ENCODE measurements at places on chromosomes 7 and 10.

DNA sequence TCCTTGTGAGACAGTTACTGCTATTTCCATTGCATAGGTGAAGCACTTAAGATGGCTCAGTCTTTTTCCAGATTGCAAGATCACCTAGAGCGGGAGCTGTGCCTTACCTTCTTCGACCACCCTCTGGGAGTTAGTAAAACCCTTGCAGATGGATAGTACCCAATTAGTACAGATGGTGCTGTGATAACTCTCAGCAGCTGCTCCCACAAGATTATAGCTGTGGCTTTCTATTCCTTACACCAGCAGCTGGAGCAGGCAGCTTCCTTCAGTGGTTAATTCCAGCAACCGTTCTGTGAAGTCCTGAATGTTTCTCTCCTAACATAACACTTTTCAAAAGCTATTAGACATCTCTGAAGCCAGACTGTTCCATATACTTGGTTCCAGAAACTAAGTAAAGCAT lies 796.8 kb downstream of the XPNPEP1 start:
- DNase-seq: no peak

DNA sequence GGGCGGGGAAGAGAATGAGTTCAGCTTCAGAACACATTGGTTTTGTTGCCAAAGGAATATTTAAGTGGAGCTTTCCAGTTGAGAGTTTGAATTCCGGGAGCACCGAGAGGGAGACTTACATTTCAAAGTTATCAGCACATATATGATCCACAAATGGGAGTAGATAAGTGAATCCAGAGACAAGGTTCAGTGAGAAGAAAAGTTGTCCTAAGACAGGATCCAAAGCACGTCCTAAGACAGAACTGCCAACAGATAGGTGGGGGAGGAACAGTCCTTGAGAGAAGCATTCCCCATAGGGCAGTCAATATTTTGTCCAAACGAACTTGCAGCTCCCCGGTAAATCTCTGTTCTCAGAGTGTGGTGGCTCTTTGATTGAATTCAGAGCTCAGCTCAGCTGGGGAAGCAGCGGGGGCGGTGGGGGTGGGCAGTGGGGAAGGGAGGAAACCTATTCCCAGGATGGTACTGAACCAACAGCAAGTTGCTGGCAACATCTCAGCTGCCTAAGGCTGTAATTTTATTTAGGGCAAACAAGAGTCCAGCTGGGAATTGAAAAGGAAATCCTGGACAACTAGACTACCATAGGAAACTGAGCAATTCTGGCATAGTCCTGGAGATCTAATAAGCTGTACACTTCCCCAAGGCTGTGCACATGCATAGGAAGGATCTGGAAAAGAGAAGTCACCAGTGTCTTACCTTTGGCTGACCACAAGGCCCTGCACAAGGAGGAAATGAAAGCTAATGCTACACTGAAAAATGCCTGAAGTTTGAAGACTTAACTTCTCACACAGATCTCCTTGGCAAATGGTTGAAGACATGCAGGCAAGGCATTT lies 94.2 kb upstream of the CXCL12 start:
- no peak for DNase-seq

DNA sequence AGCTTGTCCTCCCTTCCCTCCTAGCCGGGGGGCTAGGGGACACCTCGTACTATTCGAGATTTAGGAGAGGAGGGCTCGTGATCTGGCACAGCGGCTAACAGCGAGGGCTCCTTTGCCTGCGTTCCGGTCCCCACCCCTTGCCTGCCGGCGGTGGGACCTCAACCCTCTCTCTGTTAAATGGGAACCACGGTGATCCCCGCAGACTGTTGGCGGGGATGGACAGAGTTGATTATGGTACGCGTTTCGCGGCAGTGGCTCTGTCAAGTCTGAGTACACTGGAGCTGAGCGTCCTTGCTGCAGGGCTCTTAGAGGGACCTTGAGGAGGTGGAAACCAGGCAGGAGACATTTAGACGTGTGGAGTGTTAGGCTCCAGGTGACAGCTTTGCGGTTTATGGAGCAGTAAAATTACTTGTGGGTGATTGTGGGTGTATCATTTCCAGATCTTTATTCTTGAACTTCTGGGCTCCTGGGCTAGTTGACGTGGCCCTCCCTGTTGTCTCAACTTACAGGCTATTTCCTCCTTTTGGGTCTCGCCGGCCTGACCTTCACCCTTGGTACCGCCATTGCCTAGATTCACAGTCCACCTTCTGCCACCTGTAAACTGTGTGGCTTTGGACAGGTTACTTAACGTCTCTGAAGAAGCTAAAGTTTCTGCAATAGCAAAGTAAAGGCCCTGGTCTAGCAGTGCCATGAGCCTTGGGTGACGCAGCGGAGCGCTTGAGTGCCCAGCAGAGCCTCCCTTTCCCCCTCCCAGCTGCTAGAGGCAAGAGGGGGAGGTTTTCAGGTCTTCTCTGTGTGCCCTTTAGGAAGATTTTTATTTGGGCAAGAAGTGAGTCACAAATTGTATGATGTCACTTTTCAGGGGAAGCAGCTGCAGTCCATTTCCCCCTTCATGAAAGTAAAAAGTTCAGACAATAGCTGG lies 739 bp downstream of the CASP7 start:
- peak; percentile 32 for DNase-seq

DNA sequence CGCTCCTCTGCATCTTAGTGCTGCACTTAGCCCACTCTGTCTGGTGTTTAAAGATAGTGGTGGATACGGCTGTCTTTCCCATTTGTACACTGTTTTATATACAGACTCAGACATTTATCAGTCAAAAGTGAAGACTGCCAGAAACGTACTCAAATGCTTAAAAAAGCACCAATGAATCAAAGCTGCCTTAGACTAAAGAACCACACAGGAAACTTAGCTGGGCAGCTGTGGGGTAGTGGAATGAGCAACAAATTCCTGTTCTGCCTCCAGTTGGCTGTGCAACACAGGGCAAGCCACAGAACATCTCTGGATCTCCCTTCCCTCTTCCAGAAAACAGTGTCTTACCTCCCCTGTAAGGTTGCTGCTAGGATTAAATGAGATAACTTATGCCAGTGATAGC lies 76.0 kb downstream of the ATXN7L1 start:
- no peak for DNase-seq

GRCh38 chr7:139619367-139619657 lies 95.8 kb downstream of the CLEC2L start:
- no peak for DNase-seq

DNA sequence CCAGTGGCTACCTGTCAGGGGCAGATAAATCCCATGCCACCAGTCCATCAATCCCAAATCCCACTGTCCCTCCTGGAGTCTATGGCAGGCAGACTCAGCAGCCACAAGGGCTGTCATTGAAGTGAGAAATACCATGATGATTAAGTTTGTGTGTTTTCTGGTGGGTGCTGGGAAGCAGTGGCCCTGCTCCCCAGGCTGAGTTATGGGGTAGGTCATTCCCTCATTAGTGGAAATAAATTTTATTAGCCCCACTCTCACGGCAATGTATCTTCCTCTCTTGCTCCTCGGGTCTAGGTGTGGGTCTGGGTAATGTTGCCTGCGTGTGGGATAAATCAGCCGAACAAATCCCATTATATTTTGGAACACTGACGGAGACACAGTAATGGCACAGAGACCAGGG lies 76.8 kb downstream of the PLXNA4 start:
- no peak for DNase-seq

- DNase-seq: no peak
These were observed 1409.1 kb upstream of the CELF2 start for GRCh38 chr10:9608602-9609001.

DNA sequence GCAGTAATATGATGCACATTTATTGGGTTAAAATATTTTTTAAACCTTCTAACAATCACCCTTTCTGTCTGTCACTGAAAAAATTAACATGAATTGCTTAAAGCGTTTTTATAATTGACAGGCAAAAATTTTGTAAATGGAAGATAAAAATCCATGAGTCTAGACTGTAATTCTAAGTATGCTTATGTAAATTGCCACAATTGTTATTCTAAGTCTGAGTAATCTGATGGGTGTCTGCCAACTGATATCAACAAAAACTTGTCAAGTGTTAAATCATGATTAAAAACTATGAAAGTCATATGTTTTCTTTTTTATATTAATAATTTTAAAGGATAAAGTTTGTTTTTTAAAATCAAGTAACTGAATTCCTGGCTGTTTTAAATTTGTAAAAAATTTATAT lies 208.2 kb downstream of the CDK14 start:
- no peak for DNase-seq

DNA sequence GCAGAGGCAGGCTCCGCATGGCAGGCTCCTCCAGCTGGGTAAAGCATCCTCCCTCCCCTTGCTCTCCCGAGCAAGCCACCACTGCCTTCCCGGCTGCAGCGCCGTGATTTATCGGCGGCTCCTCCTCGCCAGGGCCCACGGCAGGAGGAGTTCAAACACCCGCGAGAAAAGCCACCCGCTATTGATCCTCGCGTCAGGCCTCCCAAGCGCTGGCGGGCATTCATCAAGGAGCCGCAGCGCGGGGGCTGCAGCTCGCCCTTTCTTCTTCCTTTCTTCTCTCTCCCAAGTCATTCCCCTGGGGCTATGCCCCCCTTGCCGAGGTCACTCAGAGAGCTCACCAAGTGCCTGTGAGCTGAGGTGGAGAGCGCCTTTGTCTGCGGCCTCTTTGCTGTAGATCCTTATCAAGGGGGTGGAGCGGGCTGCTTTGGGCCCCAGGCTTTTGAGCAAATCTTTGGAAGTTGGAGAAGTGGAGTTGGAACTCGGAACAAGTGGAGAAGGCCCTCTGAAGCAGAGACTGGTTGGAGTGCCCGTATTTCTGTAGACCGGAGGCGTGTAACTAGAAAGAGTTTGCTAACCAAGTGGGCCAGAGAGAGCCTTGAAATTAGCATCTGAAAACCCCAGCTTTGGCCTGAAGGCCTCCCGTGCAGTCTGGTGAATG lies 107.2 kb upstream of the PPIF start:
- no peak for DNase-seq

DNA sequence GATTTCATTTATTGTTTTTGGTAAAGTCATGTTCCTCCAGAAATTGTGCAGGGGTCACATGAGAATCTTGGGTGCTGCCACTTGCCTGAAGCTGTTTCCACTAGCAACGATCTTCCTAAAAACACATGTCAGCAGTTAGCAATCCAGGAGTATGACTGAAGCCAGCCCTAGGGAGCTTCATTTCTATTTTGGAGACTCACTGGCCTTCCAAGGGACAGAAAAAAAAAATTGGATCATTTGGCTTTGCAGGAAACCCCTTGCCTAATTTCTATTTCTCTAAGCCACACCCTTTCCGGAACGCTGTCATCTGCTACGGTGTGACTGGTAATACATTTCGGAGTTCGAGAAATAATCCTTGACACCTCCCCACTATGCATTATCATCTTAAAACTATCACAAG lies 204.7 kb downstream of the TAX1BP1 start:
- no peak for DNase-seq

- DNase-seq: no peak
These were observed 93.1 kb downstream of the SLC25A13 start for GRCh38 chr7:96228760-96229159.

- DNase-seq: no peak
These were observed 195.0 kb downstream of the AHR start for GRCh38 chr7:17493446-17493845.

GRCh38 chr10:129704225-129704624 lies 237.2 kb downstream of the MGMT start:
- no peak for DNase-seq
